ENCODE measurements at places on chromosomes 16 and 17. TPM values are rescaled to one million over a fixed set of nuclear protein-coding genes. Genes with fewer than 3 reads are reported as not detected.

The TP53TG3C gene
- total RNA-seq = not detected

The SDR42E1 gene
- 7.1 TPM for total RNA-seq

The TBC1D3H gene
- total RNA-seq = not detected

The DDX5 gene
- total RNA-seq = 632 TPM

The CCDC144A gene
- total RNA-seq = 2.4 TPM

The PRRT2 gene
- total RNA-seq = 2.0 TPM

- no peak for DNase-seq
These were observed 219.1 kb downstream of the IRX3 start for GRCh38 chr16:54067322-54068065.

GRCh38 chr16:58087209-58087913, 41.8 kb downstream of the CFAP20 start:
- DNase-seq = no peak

GRCh38 chr16:35414563-35414962, 1955.2 kb downstream of the TP53TG3F start:
- no peak for DNase-seq

- DNase-seq = peak; percentile 23
These were observed 40.3 kb upstream of the TNRC6A start for GRCh38 chr16:24689128-24689527.

DNA sequence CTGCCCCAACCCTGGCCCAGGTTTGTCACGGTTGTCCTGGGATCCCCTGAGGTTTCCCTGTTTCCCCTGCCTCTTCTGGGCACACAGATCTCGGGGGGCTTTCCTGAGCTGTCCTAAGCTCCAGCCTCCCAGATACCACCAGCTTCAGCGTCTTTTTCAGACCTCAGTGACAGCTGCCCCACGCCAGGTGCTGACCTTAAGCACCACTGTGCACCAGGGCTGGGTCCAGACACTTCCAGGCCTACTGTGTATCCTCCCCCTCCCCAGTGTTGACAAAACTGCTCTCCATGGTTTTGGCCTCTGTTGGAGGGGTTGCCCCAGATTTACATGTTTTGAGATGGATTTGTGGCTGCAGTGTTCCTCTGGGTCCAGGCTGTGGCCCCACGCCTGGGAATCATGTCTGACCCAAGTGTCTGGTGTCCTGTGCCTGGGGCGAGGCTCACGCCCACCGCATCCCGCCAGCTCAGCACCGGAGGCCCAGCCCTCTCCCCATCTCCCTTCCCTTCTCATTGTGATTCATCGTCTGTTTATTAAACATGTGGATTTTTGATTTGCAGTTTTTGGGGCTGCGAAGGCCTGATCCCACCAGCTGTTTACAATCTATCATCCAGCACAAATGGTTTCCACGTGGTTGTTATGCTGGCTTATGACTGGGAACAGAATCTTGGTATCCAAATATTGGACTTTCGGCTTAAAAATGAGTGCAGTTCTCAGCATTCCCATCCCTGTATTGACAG, 82.1 kb downstream of the METRNL start:
- DNase-seq = no peak

- DNase-seq = no peak
These were observed 59.6 kb downstream of the MAP2K6 start for GRCh38 chr17:69473841-69474831.

Data from activated CD8-positive, alpha-beta T cell treated with anti-CD3 and anti-CD28 coated beads for 36 hours (primary cell).